ENCODE measurements at places on chromosomes 4 and X.

GRCh38 chr4:167581449-167581965 lies 347.2 kb upstream of the SPOCK3 start:
- DNase-seq = no peak

DNA sequence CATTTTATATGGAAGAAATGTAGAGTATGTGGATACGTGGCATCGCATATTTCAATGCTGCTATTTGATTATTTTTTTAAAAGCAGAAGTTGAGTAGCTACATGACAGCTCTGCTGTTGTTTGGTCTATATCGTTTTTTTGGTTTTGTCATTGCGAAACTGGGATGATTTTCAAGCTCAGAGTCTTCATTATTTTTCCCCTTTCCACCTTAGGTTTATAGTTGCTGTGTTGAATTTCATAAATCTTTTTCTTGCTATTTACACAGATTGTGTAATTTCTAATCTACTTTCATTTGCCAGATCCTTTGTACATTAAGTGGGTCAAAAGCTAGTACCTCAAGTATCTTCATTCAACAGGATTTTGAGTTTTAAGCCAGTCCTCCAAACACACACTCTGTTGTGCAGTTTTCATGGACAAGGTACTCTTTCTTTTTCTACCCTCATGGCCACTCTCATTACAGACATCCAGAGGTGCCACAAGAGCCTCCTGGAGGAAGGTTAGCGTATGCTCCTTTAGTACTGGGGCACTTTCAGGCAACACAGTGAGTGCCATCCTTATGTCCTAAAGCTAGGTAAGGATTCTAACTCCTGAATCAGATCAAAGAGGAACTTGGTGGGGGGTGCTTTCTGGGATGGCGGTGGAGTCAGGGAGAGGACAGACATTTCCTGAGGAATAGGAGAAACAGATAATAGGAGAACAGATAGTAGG lies 123.2 kb downstream of the FHIP1A start:
- DNase-seq = no peak

DNA sequence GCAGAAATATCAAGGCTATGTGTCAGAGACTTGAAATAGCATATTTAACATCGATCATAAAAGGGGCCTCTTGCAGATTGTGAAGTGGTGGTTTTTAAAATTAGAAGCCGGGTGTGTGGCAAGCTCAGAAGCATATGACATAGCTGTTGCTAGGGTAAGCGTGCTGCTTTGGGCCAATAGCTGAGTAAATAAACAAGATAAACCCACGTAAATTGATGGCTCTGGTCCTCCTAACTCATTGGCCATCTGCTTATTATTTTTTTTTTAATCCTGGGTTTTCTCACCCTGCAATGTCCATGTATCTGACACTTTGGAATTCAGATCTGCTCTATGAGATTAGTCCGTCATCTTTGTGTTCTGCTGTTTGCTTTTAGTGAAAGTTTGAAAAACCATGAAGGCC lies 32.6 kb upstream of the STOX2 start:
- DNase-seq = no peak

- no peak for DNase-seq
These were observed 147.9 kb upstream of the CTSO start for GRCh38 chr4:156101571-156101970.

GRCh38 chr4:22515888-22516541 lies at the start of gene ADGRA3:
ADGRA3 (minus strand) TSS chr4:22516066; CDS start chr4:22515784, 282 bp downstream.
- peak; percentile 23 for DNase-seq

- no peak for DNase-seq
These were observed at the start of gene DMP1 for GRCh38 chr4:87649980-87650379. DMP1 (plus strand) TSS chr4:87650280; CDS start chr4:87656493, 6,213 bp downstream.

GRCh38 chr4:185479507-185479971 lies 8.0 kb upstream of the CCDC110 start:
- no peak for DNase-seq

- no peak for DNase-seq
These were observed 33.8 kb upstream of the LRBA start for GRCh38 chr4:151048913-151049312.

DNA sequence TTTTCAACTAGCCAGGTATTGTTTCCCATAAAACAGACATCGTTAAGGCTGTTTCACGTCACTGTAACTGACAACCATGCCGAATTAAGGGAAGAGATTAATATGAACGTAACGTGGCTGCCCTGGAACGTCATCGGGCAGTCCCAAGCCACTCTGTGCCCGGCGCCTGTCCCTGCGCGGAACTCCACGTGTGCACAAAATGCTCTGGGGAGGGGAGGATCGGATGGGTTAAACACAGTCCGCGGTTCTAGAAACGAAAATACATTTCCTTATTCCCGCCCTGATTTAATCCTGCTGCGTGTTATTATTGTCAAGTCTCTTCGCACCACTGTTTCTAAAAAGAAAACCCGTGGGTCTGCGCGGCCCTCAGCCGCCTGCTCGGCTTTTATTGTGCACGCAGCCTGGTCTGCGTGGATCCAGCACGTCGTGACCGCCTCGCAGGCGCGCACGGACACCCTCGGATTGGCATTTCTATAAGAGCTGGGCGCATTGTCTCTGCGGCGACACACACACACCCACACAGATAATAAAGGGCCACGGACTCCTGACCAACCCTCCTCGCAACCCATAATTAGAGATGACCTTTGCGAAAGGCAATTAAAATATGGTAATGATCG lies 69.6 kb upstream of the BCOR start:
- DNase-seq = no peak

GRCh38 chr4:185513489-185514181 lies 21.7 kb downstream of the PDLIM3 start:
- DNase-seq = no peak

GRCh38 chrX:97968376-97969163 lies 1084.9 kb downstream of the RPA4 start:
- DNase-seq = no peak

DNA sequence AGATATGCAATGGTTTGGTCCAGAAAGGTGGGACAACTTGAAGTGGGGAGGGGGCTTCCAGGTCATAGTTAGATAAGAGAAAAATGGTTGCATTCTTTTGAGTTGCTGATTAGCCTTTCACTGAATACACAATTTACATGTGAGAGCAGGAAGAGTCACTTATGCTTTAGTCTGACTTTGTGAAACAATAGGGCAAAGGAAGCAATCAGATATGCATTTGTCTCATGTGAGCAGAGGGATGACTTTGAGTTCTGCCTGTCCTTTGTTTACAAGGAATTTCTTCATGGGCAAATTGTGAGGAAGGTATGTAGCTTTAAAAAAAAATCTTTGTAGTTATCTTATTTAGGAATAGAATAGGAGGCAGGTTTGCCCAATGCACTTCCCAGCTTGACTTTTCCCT lies 12.9 kb downstream of the SMIM9 start:
- DNase-seq = no peak

- no peak for DNase-seq
These were observed 128.6 kb upstream of the FTHL17 start for GRCh38 chrX:31200430-31200829.

DNA sequence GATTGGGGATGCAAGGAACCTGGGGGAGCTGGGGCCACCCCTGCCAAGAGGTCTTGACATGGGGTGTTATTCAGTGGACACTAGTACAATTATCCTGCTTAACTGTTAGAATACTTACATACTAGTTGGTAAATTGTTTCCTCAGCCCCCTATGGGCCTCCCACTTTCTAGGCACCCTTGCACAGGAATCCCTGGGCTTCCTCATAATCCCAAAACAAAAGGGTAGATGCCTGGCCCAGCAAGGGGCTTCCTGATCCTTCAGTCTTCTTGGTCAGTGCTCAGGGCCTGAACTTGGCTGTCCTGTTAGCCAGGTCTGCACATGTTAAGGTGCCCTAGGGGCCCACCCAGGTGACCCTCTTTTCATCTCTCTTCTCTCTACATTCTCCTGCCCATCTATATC lies 48.7 kb upstream of the MSX1 start:
- DNase-seq = no peak

DNA sequence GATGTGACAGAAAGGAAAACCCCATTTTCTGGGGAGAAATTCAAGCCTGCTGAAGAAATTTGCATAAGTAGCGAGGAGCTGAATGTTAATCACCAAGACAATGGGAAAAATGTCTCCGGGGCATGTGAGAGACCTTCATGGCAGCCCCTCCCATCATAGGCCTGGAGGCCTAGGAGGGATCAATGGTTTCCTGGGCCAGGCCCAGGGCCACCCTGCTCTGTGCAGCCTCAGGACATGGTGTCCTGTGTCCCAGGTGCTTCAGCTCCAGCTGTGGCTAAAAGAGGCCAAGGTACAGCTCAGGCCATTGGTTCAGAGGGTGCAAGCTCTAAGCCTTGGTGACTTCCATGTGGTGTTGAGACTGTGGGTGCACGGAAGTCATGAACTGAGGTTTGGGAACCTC lies 31.2 kb downstream of the ETDB start:
- no peak for DNase-seq

GRCh38 chr4:69793732-69794131 lies 33.3 kb upstream of the SULT1B1 start:
- DNase-seq = no peak

GRCh38 chr4:53119680-53120079 lies 246.2 kb downstream of the SCFD2 start:
- DNase-seq = no peak

DNA sequence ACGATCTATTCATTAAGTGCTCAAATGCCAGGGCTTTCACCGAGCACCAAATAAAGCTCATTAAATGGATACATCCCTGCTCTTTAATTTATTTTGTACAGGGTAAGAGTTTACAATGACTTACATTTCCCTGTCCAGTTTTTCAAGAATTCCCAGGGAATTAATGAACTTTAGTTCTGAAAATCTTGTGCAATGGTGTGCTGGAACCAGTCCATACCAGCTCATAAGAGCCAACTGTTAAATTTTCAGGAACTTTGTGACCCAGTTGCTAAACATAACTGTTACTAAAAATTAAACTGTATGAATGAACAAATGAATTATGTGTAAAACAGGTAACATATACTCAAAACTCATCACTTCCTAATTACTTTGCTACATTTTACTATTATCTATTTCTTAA lies 191.7 kb upstream of the RASGEF1B start:
- no peak for DNase-seq

DNA sequence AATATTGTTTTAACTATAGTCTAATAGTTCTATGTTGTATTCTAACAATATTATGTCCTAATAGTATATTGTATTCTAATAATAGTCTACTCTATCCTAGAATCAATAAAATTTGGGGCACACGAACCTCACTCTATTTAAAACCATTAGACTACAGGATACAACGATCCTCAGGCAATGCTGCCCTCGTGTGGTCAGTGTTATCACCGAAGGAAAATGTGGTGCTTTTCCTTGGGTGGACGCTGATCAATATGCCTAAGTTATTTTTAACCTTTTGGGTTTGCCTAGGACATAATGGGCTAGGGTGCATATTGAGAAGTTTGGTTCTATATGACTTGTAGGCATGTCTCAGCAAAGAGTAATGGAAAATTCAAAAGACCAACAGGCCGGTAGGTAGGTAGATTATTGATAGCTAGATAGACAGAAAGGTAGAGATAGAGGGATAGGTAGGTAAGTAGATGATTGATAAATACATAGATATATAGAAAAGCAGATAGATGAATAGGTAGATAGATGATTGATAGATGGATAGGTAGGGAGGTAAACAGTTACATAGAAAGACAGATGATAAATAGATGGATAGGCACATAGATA lies 75.1 kb downstream of the PRKX start:
- DNase-seq = peak; percentile 6

DNA sequence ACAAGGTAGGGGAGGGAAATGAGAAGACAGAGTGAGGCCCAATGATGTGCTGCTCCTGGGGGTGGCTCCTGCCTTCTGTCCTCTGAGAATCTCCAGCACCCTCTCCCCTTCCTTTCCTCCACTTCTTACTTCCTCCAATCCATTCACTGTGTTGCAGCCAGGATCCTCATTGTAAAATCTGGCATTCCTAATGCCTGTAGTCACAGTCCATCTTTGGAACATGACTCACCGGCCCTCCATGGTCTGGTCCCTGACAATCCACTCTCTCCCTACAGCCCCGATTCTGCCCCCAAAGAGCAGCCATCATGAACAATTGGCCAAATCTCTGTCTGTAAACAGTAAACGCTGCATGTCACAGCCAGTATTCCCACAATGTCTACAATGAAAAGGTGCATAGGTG lies 72.9 kb downstream of the CLNK start:
- DNase-seq = no peak

GRCh38 chr4:180637616-180638015 lies 1605.6 kb upstream of the TENM3 start:
- DNase-seq = no peak

DNA sequence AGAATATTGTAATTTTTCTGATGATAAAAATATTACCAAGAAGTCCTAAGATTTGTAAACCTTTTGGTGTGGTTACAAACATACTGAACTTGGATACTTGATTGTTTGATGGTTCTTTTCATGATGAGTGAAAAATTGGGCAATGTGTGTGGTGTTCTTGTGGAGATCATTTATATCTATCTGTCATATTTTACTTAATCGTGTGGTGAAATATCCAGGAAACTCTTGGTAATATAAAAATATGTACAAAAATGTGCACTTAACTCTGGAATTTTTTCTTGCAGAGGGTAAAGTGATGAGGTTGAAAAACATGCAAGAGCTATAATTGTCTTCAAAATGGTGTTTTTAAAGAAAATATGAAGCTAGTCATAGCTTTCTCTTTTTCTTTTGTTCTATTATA lies 2.8 kb downstream of the DCUN1D4 start:
- no peak for DNase-seq

GRCh38 chr4:176927664-176928063 lies 134.9 kb upstream of the VEGFC start:
- no peak for DNase-seq

DNA sequence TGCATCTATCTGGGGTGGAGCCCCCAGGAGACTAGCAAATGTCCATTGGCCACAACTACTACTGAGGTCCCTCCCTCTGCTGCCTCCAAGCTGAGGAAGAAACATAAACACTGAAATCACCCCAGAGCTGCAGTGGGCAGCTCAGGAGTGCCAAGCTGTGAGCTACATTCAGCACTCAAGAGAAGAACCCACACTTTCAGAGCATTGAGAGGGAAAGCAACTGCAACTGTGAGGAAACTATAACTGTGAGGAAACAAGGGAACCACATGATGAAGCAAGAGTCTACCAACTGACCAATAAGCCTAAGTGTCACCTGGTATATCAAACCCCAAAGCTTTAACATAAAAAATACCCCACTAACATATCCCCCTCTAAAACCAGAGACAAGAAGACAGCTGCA lies 373.5 kb upstream of the TACR3 start:
- DNase-seq = no peak

DNA sequence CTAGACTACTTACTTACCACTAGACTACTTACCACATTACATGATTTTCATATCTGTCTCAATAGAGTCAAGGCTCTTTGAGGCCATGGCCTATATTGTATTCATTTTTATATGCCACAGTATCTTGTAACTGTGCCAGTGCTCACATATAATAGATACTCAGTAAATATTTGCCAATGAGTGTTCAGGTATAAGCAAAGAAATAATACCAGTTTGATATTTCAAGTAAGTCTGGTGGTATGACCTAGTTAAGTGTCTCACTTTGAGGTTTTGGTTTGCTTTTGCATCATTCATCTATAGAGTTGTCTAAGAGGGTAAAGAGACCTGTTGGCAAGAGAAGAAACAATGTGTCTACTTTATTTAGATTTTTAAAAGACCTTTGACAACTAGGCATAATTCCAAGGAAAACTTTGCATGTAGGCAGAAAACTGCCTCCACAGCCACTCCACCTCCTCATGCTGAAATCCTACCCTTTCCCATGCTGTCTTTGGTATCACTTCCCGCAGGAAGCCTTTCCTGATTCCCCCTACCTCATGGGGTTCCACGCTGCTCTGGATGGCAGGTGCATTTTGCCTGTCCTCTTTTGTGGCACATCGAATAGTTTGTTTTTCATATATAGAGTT lies 91.3 kb upstream of the KLHL13 start:
- no peak for DNase-seq

- DNase-seq = no peak
These were observed 33.5 kb downstream of the NAT8L start for GRCh38 chr4:2092669-2093053.
